ENCODE measurements at places on chromosomes 16 and 17. TPM values are rescaled to one million over a fixed set of nuclear protein-coding genes. Genes with fewer than 3 reads are reported as not detected.

DNA sequence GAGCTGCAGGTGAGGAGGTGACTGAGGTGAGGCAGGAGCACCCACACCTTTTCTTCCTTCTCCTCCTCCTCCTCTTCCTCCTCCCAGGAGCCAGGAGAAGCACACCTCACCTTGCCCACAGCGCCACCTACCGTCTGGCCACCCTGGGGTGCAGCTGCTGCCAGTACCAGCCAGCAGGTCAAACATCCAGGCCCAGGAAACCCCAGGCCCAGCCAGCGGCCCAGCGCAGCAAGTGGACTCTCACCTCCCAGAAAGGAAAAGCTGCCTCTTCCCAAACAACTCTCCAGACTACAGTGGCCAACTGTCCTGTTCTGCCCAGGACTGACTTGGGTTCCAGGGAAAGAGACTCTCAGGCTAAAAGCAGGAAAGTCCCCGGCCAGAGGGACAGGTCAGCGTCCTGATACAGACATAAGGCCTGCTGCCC is 22.7 kb downstream of the PEMT start:
- no peak overlapping the region for H3K4me3 ChIP-seq
- DNase-seq = peak; percentile 91
- H3K4me1 ChIP-seq = peaks cover 41% of the 10 kb centered on the region
- H3K27me3 ChIP-seq = no peaks in the 10 kb centered on the region
- no peak overlapping the region for H3K27ac ChIP-seq

- H3K4me3 ChIP-seq = no peak overlapping the region
- H3K36me3 ChIP-seq = no peaks in the 10 kb centered on the region
- no peak overlapping the region for H3K27ac ChIP-seq
- DNase-seq = no peak
These were observed 19.6 kb upstream of the LRRC75A start for GRCh38 chr17:16511593-16511992.

GRCh38 chr16:4435337-4436067 is 9.8 kb downstream of the DNAJA3 start:
- H3K36me3 ChIP-seq = peaks cover 6% of the 10 kb centered on the region
- DNase-seq = no peak
- no peak overlapping the region for H3K27ac ChIP-seq
- no peaks in the 10 kb centered on the region for H3K27me3 ChIP-seq
- peaks cover 4% of the 10 kb centered on the region for H3K4me1 ChIP-seq

- no peaks in the 10 kb centered on the region for H3K36me3 ChIP-seq
- no peak overlapping the region for H3K27ac ChIP-seq
- H3K27me3 ChIP-seq = no peaks in the 10 kb centered on the region
- DNase-seq = no peak
These were observed 3.1 kb upstream of the ADCY7 start for GRCh38 chr16:50263060-50263909.

DNA sequence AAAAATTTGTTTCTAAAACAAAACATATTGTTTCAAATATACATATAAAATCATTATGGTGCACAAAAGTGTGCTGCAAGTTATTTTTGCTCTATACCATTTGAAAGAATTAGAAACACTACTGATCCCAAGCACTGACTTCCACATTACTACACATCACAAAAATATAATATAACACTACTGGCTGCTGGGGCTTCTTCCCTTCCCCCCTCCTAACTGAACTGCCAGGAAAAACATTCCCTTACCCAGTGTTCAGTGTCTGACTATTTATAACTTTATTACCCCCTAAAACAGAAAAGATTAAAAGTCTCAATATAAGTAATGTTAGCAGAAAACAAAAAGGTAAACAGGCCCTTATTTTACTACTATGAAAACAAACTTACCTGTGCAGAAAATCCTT is 36.9 kb downstream of the GPATCH8 start:
- no peaks in the 10 kb centered on the region for H3K36me3 ChIP-seq
- H3K27me3 ChIP-seq = no peaks in the 10 kb centered on the region
- peak overlapping the region; percentile 43 for H3K4me3 ChIP-seq
- peaks cover 31% of the 10 kb centered on the region for H3K4me1 ChIP-seq

DNA sequence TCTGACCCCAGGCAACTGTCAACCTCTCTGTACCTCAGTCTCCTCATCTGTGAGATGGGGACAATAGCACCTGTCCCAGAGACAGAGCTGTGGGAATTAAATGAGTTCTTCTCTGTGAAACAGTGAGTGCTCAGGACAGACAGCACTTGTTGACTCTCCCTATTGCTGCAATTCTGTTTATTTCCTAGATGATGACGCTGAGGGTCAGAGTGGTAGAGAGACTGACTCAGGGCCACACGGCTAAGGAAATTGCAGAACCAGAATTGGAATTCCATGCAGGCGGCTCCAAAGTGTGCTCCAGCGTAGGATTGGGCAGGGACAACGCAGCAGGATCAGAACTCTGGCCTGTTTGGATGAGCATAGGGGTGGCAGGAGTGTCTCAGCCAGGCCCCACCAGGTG is 302.2 kb downstream of the C16orf95 start:
- H3K4me3 ChIP-seq = no peak overlapping the region
- peaks cover 37% of the 10 kb centered on the region for H3K27me3 ChIP-seq
- no peaks in the 10 kb centered on the region for H3K36me3 ChIP-seq
- H3K4me1 ChIP-seq = no peaks in the 10 kb centered on the region
- DNase-seq = no peak

- no peaks in the 10 kb centered on the region for H3K27me3 ChIP-seq
- H3K4me1 ChIP-seq = peaks cover 67% of the 10 kb centered on the region
- peak; percentile 38 for DNase-seq
- H3K36me3 ChIP-seq = peaks cover 7% of the 10 kb centered on the region
These were observed 6.9 kb downstream of the TXNDC11 start for GRCh38 chr16:11735787-11736186.

Gene CRHR1
- not detected for polyA plus RNA-seq
